ENCODE measurements at places on chromosomes 4 and X.

DNA sequence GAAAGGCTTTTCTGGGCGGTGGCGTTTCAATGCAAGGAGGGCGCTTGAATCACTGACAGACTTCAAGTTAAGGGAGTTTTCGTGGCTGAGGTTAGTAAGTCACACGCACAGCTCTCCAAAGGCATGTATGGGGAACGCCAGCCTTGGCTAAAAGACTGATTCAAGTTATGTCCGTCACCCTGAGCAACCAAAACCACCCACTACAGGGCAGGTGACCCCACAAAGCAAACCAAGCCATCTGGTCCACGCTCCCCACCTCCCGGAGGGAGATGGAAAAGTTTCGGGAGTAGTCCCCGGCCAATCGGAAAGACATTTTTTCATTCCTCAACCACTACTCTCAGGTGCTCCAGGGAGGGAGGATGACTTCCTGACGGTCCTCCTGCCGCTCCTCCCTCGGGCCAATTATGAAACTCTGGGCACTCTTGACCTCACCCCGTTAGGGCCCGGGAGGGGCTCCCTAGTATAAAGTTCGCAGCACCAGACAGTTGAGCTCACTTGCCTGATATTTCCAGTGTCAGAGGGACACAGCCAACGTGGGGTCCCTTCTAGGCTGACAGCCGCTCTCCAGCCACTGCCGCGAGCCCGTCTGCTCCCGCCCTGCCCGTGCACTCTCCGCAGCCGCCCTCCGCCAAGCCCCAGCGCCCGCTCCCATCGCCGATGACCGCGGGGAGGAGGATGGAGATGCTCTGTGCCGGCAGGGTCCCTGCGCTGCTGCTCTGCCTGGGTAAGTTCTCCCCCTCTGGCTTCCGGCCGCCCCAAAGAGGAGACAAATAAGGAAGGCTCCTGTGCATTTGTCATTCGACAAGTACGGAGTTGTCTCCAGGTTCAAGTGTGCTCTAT lies at the start of gene EREG:
Gene EREG, plus strand, starts transcription at position 494 of the 840 bp plus-strand sequence. Its CDS starts 164 bp downstream, at position 658.
- peak; percentile 3 for DNase-seq

DNA sequence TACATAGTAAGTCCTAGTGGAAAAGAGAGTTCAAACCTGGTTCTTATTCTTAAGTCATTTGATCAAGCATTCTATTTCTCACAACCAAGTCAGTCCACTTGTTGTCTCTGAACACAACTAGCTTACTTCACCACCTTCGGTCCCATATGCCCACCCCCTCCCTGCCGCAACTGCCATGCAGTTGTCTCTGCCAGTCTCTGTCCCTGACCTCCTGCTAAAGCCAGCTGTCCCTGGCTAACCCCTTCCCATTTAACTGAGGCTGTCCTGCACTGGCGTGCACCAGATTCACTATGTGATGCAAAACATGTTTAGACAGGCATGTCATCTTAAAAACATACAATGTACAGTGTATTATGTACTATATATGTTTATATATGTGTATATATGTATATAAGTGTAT lies 12.7 kb downstream of the FRAS1 start:
- DNase-seq, result no peak

DNA sequence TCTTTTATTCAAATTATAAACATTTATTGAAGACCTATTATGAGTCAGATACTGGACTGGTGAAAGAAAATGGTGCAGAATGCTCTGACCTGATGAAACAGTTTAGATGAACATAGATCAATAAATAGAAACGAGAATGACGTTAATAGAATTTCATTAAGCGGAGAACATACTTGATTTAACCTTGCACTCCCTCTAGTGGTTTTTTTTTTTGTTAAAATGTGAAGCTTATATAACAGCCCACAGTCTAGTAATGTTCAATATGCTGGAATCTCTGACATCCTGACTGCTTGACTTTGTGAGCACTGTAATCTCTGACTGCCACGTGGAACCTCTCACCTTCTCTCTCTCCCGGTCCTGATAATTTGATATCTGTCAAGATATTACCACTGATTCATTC lies 32.3 kb downstream of the HDAC8 start:
- DNase-seq, result no peak

DNA sequence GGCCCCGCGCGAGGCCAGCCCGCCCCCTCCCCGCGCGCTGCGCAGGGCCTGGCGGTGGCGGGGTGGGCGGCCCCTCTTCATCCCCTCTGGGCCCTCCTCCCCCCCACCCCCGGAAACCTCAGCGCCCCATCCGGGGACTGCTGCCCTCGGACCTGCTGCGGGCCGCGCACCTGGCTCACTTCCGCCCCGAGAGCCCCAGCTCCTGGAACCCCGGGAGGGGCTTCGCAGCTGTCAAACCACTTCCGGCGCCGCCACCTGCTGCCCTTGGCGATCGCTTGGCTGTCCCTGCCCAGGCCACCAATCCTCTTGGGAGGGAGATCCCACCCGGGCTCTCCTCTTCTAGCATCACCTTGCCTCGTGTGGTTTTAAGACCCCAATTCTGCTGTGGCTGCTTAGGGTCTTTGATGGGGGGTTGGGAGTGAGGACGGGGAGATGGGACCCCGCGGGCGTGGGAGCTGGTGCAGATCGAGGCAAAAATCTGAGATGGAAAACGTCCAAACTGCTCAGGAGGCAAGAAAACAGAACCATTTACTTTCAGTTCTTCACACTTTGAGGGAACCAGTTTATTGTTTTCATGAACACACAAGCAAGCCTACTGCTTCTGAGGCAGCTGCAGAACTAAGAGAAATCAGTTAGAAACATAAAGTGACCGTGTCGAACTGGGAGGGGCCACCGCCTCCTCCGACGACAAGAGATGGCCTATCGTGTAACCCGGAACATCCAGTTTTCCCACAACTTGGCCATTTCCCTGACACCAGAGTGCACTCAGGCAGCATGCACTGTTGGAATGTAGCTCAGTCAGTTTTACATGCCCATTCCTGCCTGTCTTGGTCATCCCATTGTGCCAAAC lies 754 bp downstream of the MTMR1 start:
- DNase-seq, result no peak

- no peak for DNase-seq
These were observed 1616.1 kb downstream of the C4orf33 start for GRCh38 chr4:130712038-130712437.

DNA sequence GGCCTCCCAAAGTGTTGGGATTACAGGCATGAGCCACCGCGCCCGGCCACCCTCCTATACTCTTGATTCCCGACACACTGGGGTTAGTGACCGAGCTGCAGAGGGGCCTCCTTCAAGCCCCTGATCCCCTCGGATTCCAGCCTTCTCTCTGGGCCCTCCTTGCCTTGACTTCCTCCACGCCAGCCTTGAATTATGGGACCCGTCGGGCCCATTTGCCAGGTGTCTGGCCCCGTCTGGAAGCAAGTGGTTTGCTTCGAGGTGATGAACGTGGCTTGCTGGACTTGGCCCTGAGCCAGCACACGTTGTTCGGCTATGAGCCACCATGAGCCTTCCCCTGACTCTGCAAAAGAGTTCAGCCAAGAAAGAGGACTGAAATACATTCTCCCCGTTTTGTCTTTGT lies 37.4 kb upstream of the GRPEL1 start:
- DNase-seq, result no peak

- DNase-seq, result no peak
These were observed 56.2 kb downstream of the VCX3B start for GRCh38 chrX:8520791-8521190.

DNA sequence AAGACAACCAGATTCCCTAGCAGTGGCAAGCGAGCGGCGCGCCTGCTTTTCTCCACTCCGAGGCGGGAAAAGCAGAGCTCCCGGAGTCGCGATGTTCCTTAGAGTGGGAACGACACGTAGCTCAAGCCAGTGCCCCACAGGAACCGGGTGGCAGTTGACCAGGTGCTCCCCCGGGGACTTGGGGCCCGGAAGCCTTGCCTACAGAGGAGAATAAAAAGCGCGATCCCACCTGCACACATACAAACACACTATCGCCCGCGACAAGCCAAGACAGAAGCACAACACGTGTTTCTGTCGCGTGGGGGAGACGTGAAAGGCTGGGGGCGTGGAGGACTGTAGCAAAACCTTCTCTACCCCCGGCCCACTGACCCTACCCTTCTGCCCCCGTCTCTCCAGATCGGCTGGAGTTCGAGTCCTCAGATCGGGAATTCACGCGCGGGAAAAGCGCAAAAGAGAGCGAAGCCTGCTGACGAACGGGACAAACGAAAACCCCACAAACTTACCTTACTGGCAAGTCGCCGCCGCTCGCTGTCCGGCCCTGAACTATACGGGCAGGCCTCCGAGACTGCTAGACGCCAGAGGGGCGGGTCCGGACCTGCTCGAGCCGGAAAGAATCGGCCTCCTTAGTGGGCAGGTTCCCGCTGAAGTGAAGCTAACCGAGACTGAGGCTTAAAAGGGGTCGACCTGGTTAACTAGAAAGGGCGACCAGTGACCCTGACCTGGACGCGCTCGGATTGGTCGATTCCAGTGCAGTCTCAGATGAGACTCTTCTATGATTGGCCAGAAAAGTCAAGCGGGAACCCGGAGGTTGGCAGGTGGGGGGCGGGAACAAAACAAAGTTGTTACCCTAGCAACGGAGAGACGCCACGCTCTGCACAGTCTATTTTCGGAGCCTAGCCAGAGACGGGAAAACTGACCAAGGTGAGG lies at the start of the genes DNAAF6 and NUP62CL:
Gene DNAAF6, plus strand, starts transcription at position 842 of the 927 bp plus-strand sequence. CDS start 6,265 bp downstream, outside the sequence.
Gene NUP62CL, minus strand, starts transcription at position 664 of the 927 bp plus-strand sequence. CDS start 31,287 bp downstream, outside the sequence.
- peak; percentile 46 for DNase-seq

GRCh38 chr4:61192392-61192791 lies 7.7 kb upstream of the ADGRL3 start:
- no peak for DNase-seq

DNA sequence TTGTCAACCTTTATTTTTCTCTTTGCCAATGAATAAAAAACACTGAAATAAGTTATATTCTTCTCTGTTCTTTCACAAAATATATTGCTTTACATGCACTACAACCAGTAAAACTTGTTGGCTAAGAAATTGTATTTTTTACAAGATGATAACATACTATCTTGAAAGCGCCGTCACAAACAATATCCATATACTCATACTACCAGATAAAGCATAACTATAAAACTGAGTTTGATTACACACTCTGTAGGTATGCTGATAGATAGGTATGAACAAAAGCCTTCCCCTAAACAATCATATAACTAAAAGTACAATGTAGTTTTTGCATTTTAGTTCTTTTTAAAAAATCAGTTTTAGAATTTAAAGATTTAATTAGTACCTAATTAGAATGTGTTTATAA lies 13.6 kb upstream of the BMP2K start:
- no peak for DNase-seq

DNA sequence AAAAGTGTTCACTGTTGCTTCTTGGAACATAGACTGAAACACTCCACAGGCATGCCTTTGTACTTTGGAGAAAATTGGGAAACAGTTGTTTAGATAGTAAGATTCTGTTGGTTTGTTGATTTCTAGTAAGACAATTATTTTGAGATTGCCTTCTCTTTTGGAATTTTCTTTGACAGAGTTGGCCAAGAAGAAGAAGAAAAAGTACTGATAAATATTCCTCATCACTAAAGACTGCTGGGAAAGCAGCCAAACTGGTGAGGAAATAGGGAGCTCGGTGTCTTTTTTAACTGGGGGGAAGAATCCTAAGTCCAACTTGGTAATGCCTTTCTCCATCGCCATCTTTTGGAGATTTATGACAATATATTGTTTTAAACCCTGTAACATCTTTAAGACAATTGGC lies 370.7 kb downstream of the GPAT3 start:
- no peak for DNase-seq

- no peak for DNase-seq
These were observed 55.5 kb downstream of the LEF1 start for GRCh38 chr4:108113229-108113628.

- DNase-seq, result no peak
These were observed 1109.0 kb upstream of the IGFBP7 start for GRCh38 chr4:58219179-58219578.

GRCh38 chr4:113602646-113603228 lies 158.8 kb downstream of the CAMK2D start:
- no peak for DNase-seq

- no peak for DNase-seq
These were observed 689 bp upstream of the OGT start for GRCh38 chrX:71532078-71532752.

DNA sequence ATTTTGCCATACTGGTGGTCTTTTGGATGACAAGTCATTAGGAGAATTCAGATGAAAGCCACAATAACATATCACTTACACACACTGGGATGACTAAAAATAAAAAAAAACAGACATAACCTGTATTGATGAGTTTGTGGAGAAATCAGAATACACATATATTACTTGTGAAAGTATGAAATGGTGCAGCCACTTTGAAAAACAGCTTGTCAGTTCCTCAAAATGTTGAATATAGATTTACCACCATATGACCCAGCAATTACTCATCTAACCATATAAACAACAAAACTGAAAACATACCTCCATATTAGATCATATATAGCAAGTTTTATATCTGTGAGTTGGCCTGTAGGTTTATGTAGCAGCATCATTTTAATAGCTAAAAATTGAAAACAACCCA lies 608.7 kb downstream of the TLL1 start:
- DNase-seq, result no peak

DNA sequence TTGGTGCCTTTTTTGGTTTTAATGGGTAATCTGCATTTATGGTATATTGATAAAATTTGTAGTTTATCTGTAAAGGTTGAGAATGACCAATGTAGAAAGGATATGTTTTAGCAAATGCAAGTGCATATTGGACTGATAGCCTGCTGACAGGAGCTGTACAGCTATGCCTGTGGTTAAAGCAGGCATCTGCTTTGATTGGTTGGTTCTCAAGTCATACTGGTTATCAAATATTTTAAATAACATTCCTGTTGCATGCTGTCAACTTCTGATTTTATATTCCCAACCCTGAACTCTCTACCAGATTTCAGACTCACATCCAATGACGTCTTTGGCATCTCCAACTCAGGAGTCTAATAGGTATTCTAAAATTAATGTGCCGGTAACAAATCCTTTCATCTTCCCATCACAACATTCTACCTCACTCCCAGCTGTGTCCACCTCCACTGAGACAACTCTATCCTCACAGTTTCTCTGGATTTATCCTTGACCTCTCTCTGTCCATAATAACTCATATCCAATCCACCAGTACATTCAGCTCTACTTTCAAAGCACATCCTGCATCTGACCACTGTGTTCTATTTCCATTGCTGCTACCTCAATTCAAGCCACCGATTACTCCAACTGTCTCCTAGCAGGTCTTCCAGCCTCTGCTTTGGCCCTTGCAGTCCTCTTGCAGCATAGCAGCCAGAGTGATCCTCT lies 125.7 kb downstream of the CAMK2D start:
- no peak for DNase-seq

DNA sequence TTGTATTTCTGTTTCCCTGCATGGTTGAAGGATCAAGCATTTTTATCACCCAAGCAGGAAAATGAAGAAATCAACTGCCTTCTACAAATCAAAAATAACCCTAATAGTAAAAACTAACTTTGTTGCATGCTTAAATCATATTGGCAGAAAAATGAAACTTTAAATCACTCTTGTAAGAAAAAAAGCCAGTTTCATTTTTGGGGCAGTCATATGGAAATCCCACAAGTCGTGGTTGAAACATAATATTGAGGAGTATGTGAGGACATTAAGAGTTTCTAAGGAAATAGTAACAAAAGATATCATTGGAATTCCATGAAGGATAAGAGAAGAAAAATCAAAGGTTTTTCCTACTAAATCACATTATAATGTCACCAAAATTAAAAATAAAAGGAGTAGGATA lies 8.4 kb downstream of the TEC start:
- no peak for DNase-seq

- no peak for DNase-seq
These were observed 2048.7 kb downstream of the PCDH7 start for GRCh38 chr4:32768664-32769389.

- DNase-seq, result no peak
These were observed 6.1 kb upstream of the BOD1L1 start for GRCh38 chr4:13633671-13634070.

GRCh38 chr4:183164963-183165362 lies 65.9 kb downstream of the WWC2 start:
- no peak for DNase-seq
